ENCODE measurements at places on chromosomes 16 and 17.

GRCh38 chr16:85733155-85733838, 17.6 kb downstream of the C16orf74 start:
- DNase-seq, result no peak

- no peak for DNase-seq
Observed at GRCh38 chr16:78249056-78249455, 149.6 kb downstream of the WWOX start.

DNA sequence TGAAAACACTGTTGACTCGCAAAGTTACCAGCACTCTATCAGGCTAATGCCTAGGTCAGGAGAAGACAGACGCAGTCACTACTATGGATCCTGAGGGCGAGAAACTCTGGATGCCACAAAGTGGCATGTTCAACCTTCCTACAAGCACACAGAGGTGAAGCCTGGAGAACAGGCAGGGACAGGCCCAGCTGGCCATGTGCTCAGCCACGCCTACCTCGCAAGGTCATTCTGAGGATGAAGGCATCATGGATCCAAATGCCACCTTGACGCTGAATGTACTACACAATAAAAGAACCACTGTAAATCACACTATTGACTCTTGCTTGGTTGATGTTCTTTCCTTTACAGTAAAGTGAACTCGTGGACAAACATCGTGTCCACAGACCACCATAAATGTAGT, 85.8 kb downstream of the ANKRD11 start:
- no peak for DNase-seq

DNA sequence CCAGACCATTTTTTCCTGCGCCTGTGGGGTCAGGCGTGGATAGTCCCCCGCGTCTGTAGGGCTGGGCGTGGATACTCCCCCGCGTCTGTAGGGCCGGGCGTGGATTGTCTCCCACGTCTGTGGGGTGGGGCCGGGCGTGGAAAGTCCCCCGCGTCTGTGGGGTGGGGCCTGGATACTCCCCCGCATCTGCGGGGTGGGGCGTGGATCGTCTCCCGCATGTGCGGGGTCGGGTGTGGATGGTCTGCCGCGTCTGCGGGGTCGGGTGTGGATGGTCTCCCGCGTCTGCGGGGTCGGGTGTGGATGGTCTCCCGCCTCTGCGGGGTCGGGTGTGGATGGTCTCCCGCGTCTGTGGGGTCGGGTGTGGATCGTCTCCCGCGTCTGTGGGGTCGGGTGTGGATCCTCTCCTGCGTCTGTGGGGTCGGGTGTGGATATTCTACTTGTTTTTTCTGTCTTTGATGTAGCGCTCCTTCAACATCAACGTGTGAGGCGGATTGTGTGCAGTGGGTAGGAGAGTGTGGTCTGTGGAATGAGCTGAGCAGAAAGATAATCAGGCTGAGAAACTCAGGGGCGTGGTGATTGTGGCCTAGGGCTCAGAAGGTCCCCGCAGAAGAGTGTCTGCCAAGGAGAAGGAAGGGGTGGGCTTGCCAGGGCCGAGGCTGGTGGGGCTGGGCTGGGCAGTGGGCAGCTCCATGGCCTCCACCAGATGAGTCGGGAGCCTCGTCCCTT, 3.2 kb downstream of the GNPTG start:
- DNase-seq, result no peak

DNA sequence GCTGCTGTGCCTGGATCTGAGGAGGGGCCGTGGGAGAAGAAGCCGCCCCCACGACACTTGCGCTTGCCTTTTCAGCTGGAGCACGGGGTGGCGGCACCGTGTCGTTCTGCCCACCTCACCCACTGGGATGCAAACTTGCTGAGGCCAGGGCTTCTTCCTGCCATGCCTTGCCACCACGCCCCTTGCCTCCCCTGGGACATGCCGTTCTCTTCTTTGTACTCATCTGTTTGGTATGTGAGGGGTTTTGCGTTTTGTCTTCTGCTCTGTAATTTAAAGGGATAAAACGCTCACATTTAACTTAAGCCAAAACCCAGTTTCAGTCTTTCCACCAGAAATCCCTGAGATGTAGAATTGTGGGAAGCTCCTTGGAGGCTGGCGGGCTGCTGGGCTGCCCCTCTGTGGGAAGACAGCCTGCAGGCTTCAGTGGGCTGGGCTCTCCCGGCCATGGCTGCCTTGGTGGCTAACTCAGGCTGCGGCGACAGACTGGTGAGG, 180.2 kb downstream of the RPTOR start:
- DNase-seq, result no peak

DNA sequence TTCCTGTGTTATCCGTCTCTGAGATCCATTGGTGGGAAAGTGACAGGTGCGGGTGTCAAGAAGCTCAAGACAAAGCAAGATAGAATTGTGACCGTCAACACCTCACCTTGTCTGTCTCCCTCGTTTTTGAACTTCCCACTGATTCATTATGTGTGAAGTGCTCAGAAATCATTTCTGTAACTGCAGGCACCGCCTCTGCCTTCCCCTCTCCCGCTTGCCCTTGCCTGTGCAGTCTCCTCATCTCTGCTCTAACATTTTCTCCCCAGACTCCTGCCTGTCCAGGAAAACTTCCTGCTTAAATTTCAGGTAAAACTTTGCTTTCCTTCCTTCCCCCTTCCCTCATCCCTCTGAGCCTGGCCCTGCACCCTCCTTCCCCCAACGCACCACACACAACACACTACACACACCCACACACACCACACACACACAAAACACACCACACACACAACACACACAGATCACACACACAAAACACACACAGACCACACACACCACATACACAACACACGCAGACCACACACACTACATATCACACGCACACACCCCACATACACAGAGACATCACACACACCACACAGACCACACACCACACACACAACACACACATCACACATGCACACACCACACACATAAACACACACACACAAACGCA, 25.7 kb downstream of the CALB2 start:
- no peak for DNase-seq

- DNase-seq, result peak; percentile 38
Observed at GRCh38 chr16:73018821-73019456, 29.0 kb downstream of the ZFHX3 start.

DNA sequence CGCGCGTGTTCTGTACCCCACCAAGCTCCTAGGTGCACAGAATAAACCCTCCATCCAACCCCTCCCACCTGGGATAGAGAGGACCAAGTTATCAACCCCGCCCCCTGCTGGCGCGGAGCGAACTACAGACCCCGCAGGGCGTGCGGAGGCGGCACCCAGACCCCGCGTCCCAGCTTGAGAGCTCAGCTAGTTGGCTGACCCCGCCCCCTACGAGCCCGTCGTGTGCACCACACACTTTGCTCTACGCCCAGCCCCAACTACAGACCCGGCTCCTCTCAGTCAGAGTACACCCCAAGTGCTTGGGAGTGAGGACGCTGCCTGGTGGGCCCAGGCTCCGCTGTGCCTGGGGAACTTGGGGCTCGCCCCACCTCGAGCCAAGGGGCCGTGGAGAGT, 1.5 kb downstream of the GRIN2A start:
- DNase-seq, result no peak

DNA sequence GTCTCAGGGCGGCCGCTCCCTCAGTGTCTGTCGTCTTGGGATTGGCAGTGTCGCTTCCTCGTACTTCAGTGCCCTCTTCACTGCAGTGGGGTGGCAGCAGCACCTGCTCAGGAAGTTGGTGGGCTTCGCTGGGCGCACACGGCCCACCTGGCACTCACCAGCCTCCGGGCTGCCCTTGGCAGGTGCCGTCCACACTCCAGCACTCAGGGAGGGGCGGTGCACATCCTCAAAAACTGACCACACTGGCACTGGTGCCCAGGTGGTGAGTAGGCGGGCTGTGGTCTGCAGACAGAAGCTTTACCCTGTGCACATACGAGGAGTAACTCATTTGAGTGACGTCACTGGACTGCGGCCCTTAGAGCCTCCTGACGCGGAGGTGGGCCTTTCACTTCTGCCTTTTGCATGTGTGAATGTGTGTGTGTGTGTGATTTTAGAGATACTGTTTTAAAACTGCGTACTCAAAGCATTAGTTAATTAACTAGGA, 94.6 kb downstream of the BANP start:
- DNase-seq, result no peak

- DNase-seq, result no peak
Observed at GRCh38 chr16:4564661-4565267, 8.6 kb downstream of the C16orf96 start.

DNA sequence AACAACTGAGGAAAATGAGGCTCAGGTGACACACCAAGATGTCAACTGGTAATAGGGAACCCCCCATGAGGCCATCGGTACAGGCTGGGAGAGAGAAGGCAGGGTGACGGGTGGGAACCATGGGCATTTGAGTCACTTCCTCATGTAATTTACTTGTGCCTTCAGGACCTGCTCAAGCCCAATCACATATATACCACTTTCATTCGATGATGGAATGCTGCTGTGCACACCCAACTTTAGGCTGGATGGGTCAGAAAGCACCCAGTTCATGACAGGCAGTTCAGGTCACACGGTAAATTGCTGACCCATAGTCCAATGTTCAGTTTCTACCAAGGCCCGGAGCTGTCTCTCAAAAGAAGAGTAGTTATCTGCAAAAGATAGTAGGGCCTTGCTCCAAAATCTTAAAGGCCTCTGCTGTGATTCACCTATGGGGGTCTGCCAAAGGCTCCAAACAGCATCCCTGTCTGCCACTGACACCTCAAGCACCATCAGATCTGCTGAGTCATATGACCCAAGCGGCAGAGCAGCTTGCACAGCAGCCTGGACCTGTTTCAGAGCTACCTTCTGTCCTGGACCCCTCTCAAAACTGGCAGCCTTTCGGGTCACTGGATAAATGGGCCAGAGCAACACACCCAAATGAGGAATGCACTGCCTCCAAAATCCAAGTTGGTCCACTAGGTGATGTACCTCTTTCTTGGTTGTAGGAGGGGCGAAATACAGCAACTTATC, 24.7 kb downstream of the ZZEF1 start:
- no peak for DNase-seq

DNA sequence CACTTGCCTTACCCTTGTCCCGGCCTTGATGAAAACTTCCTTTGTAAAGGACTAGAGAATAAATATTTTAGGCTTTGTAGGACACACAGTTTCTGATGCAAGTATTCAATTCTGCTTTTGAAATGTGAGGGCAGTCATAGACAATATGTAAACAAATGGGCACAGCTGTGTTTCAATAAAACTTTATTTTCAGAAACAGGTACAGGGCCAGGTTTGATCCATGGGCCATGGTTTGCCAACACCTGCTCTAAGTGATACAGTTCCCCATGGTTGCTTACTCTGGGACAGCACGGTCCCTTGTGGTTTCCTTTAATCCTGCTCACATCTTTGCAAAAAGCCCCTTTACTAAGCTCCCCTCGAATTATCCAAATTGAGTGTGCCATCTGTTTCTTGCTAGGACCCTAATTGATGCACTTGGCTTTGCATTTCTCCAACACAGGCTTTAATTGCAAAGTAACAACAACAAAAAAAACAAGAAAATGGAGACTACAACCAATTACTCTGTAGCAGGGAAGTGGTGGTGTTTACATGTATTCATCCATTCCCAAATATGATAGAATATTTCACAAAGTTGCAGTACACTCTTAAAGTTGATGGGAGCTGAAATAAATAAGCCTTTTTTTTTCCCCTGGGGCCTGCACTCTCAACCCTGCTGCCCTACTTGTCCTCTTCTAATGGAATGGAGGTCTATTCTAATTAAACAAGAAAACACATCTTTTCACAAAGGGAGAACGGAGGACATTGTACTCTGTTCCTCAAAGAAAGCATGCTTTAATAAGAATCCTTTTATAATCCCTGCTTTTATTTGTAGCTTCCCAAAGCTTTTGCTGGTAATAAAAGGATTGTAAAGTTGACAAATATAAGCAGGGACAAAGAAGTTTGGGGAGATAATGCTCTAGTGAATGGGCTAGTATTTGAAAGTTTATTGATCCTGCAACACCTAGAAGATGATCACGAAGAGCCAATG, 37.7 kb upstream of the TOX3 start:
- DNase-seq, result no peak

DNA sequence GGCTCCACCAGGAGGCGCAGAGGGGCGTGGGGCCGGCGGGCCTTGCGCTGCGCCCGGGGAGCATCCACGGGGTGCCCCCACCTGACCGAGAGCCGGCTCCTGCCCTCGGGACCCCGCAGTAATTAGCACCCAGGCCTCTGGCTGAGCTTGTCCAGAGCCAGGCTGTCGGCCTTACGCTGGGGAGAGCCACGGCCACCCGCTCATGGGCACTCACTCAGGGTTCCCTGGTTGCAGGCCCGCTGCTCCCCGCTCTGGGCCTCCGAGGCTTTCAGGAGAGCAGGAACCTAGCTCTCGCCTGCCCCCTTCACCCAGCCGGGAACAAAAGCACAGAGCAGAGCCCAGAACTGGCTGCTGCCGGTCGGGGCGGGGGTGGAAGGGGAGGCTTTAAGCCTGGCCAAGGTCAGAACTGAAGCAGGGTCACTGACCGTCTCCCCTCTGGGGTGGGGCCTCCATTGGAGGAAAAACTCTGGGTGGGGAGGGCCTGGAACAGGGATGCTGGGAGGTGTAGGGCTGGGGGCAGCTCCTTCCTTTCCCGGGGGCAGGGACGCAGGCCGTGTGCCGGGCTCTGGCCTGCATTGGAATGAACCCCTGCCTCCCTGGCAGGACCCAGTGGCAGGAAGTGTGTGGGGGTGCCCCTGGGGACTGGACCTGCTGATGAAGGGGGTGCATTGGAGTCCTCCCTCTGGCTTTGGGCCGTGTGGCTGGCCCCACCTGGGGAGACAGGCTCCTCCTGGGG, 12.3 kb downstream of the GLIS2 start:
- DNase-seq, result peak; percentile 79
